GM23248 (cell line): ENCODE measurements at places on chromosomes 5 and 9.

GRCh38 chr5:69528035-69528434 is 32.0 kb upstream of the GTF2H2C start:
- no peak for DNase-seq

GRCh38 chr5:176889321-176890280 is 9.5 kb downstream of the HK3 start:
- no peak for DNase-seq

DNA sequence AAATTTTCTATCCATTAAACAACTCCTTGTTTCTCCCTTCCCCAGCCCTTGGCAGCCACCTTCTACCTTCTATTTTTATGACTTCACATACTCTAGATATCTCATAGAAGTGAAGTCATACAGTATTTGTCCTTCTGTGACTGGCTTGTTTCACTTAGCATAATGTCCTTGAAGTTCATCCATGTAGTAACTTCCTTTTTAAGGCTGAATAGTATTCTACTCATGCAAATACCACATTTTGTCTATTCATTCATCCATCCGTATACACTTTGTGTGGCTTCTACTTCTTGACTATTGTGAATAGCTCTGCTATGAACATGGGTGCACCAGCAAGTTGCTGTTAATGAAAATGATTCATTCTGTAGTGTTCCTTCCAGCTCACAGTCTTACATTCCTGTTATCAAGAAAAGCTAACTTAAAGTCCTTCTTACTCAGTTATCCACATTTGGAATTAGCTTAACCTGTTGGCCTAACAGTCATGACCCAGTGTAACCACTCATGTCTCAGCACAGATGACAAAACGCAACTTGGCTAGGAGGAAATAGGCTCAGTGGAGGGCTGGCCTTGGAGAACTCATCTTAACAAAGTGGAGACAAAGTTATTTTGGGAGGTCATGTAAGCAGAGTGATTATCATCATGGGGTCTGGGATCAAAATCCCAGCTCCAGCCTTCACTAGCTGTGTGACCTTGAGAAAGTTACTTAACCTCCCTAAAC is 129.7 kb upstream of the MAP3K1 start:
- no peak for DNase-seq

DNA sequence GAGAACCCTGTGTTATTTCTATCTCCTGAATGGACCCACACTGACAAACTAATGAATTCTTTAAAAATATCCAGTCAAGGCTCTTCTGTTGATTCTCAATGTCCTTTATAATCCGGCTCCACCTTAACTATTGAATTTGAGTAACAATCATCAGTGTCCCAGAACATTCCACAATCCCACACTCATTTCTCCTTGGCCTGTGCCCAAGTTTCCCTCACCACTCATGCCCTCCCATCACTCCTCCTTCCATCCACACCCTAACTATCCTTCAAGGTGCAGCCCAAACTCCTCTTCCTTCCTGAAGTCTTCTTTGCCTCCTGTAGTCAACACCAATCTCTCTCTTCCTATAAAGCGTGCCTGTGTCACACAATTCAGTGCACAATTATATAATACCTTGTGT is 106.1 kb downstream of the NUDT12 start:
- DNase-seq = no peak

GRCh38 chr9:17521100-17521855 is 57.6 kb upstream of the SH3GL2 start:
- no peak for DNase-seq

GRCh38 chr5:59185757-59186385 is 603.0 kb downstream of the RAB3C start:
- no peak for DNase-seq

GRCh38 chr5:54658010-54658409 is 140.5 kb downstream of the SNX18 start:
- DNase-seq = peak; percentile 74

DNA sequence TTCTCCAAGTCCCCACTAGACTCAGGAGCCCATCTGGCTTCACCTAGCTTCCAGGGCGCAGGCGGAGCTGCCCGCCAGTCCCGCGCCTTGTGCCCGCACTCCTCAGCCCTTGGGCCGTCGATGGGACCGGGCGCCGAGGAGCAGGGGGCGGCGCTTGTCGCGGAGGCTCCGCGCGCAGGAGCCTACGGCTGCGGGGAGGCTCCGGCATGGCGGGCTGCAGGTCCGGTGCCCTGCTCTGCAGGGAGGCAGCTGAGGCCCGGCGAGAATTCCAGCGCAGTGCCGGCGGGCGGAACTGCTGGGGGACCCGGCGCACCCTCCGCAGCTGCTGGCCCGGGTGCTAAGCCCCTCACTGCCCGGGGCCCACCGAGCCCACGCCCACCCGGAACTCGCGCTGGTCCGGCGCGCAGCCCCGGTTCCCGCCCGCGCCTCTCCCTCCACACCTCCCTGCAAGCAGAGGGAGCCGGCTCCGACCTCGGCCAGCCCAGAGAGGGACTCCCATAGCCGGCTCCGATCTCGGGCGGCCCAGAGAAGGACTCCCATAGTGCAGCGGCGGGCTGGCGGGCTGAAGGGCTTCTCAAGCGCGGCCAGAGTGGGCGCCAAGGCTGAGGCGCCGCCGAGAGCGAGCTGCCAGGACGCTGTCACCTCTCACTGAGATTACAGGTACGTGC is 78.1 kb upstream of the PJA2 start:
- no peak for DNase-seq

DNA sequence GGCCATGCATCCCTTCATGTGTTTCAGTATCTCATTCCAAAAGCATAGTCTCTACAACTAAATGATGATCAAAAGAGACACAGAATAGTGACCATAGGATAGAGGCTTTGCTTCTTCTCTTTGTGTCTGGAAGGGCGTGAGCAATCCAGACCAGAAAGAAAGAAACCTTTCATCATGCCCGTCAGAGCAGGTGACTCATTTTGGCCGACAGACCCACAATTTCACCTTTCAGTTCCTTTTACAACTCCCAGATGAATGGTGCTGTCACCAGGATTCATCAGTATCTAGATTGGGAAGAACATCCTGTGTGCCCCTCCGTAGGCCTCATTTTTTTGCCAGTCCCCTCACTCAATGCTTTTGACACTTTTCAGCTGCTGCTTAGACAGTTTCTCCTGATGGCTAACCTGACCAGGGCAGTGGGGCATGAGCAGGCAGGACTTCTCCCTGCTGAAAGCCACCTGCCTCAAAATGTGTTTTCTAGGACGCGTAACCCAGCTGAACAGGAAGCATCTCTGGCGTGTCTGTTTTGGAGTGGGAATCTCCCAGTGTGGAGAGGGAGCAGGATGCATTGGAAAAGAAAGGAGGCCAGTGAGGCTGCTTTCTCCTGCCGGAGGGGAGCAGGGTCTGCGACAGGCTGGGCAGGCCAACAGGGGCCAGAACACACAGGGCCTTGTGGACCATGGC is 21.2 kb downstream of the ABLIM3 start:
- DNase-seq = peak; percentile 67

DNA sequence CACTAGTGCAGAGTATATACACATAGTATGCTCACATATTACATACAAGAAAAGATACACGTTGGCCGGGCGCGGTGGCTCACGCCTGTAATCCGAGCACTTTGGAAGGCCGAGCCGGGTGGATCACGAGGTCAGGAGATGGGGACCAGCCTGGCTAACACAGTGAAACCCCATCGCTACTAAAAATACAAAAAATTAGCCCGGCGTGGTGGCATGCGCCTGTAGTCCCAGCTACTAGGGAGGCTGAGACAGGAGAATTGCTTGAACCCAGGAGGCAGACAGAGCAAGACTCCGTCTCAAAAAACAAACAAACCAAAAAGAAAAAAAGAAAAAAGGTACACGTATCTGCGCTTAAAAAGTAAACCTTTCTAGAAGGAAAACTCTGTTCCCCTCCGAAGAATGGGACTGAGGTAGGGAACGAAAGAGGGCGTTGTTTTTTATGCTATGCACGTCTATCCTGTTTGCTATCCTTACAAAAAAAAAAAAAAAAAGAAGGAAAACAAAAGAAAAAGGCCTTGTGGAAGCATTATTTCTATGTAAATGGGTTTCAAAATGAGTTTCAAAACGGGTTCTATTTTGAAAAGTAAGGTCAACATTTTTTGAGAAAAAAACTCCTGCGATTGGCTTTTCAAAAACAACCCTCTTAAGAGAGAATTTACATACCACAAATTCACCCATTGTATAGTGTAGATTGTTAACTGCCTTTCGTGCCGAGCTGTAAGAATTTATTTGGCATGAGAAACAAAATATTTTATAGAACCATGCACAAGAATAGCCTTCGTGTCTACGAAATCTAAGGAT is 1.2 kb downstream of the AK3 start:
- DNase-seq = peak; percentile 33

- no peak for DNase-seq
Measured at GRCh38 chr5:38557308-38557710, 863 bp upstream of the LIFR start.

DNA sequence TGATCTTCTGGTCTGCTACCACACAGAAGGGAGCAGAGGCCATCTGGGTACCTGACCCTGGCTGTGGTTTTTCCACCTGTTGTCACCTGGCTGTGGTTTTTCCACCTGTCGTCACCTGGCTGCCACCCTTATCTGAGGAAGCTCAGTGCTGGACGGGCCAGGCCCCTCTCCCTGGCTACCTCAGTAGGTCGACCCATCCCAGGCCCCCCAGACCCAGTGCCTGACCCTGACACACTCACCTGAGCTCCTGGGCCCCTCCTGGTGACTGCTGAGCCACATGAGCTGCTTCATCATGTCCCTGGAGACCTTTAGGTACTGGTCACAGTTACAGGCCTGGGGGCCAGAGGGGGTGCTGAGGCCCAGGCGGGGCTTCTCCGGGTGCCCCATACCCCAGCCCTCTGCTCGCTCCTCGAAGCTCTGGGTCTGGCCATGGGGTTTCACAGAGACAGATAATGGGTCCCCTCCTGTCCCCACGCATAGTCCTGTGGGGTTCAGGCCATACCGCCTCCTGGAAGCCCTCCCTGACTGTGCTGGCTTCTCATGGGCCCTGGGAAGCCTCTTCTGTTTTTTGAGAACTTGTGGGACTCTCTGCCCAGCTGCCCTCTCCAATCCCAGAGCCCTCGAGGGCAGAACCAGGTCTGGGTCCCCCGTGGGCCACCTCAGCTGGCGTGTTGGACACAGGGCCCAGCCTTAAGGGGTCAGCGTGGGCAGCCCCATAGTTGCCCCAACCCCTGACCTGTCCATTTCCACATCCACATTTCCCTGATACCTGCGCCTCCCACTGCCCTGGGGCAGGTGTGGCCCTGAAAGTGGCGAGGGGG is 7.5 kb upstream of the NRARP start:
- DNase-seq = no peak
